A549 treated with dexamethasone at 1 μM for 4 hours (cell line): ENCODE measurements at places on chromosomes 7 and 10. TPM values are rescaled to one million over a fixed set of nuclear protein-coding genes. Genes with fewer than 3 reads are reported as not detected.

Gene WAPL
- total RNA-seq, result 14.3 to 18.8 TPM (median 16.5 TPM) in 5 replicates

Gene GCK
- not detected in 5 replicates for total RNA-seq

Gene SRRM3
- 9.5 to 13.5 TPM (median 11.7 TPM) in 5 replicates for total RNA-seq

Gene MSS51
- 0.26 to 0.57 TPM (median 0.38 TPM) in 5 replicates for total RNA-seq

Gene ZNF32
- 12.4 to 17.0 TPM (median 15.6 TPM) in 5 replicates for total RNA-seq

Gene BLOC1S2
- total RNA-seq, result 89.2 to 110 TPM (median 93.5 TPM) in 5 replicates

Gene CACNB2
- not detected in 5 replicates for total RNA-seq

Gene CCDC6
- 31.8 to 51.5 TPM (median 45.5 TPM) in 5 replicates for total RNA-seq

Gene PSTK
- total RNA-seq, result 3.4 to 4.7 TPM (median 3.7 TPM) in 5 replicates

Gene TUBAL3
- total RNA-seq, result 0.18 to 0.24 TPM (median 0.24 TPM) in 5 replicates

Gene GPR26
- not detected in 5 replicates for total RNA-seq

Gene MSMB
- total RNA-seq, result 0.46 TPM in 1 of 5 replicates, not detected in the others

Gene NUDT13
- total RNA-seq, result 2.4 to 3.7 TPM (median 2.7 TPM) in 5 replicates

Gene SNCG
- total RNA-seq, result 9.6 to 14.3 TPM (median 13.3 TPM) in 5 replicates

Gene TRIM50
- not detected in 5 replicates for total RNA-seq

Gene ENO4
- total RNA-seq, result 0.10 to 0.49 TPM (median 0.38 TPM) in 5 replicates

Gene RHOBTB1
- 17.4 to 20.4 TPM (median 18.6 TPM) in 5 replicates for total RNA-seq

Gene TLX1
- total RNA-seq, result 0.04 TPM in 1 of 5 replicates, not detected in the others

Gene SPDYE2B
- not detected in 5 replicates for total RNA-seq

Gene CDK14
- 0.07 to 0.61 TPM (median 0.13 TPM) in 5 replicates for total RNA-seq

Gene LGI1
- total RNA-seq, result not detected in 5 replicates

Gene HEPACAM2
- total RNA-seq, result 0.14 TPM in 1 of 5 replicates, not detected in the others

Gene HMX2
- 0.07 to 0.11 TPM (median 0.08 TPM) in 3 of 5 replicates, not detected in the others for total RNA-seq

Gene FLNC
- 2.9 to 6.0 TPM (median 3.9 TPM) in 5 replicates for total RNA-seq

Gene C10orf62
- total RNA-seq, result 0.07 to 0.20 TPM (median 0.11 TPM) in 4 of 5 replicates, not detected in the other

Gene VSTM4
- total RNA-seq, result 0.24 to 0.42 TPM (median 0.35 TPM) in 5 replicates

Gene CYP17A1
- 0.09 TPM in 1 of 5 replicates, not detected in the others for total RNA-seq

Gene NPTX2
- total RNA-seq, result 0.12 to 0.27 TPM (median 0.20 TPM) in 5 replicates

Gene GALNT17
- total RNA-seq, result not detected in 5 replicates

Gene DRGX
- 0.05 TPM in 2 of 5 replicates, not detected in the others for total RNA-seq

Gene HYCC1
- 16.5 to 24.8 TPM (median 21.5 TPM) in 5 replicates for total RNA-seq

Gene CHCHD3
- 77.7 to 88.8 TPM (median 83.3 TPM) in 5 replicates for total RNA-seq

Gene VPS26A
- total RNA-seq, result 51.2 to 66.6 TPM (median 54.1 TPM) in 5 replicates

Gene ZNF655
- 45.8 to 56.3 TPM (median 50.9 TPM) in 5 replicates for total RNA-seq

Gene DENND11
- total RNA-seq, result 4.6 to 6.8 TPM (median 6.1 TPM) in 5 replicates

Gene CDH23
- total RNA-seq, result 2.0 to 3.2 TPM (median 2.6 TPM) in 5 replicates
